ENCODE measurements at places on chromosomes 6 and 20.

DNA sequence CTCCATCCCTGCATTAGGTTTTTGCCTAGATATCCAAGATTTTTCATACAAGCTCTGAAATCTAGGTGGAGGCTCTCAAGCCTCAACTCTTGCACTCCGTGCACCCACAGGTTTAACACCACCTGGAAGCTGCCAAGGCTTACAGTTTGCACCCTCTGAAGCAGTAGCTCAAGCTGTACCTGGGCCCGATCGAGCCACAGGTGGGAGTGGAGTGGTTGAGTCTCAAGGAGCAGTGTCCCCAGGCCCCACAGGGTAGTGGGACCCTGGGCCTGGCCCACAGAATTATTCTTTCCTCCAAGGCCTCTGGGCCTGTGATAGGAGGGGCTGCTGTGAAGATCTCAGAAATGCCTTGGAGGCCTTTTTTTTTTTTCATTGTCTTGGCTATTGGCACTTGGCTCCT lies 973.5 kb upstream of the MAP3K7 start:
- DNase-seq, result no peak

- no peak for DNase-seq
Measured at GRCh38 chr20:42338294-42339201, 720.4 kb upstream of the CHD6 start.

GRCh38 chr6:9085054-9085708 lies 649.8 kb upstream of the SLC35B3 start:
- no peak for DNase-seq

- no peak for DNase-seq
Measured at GRCh38 chr6:37257320-37257633, 295 bp upstream of the TBC1D22B start.

- DNase-seq, result no peak
Measured at GRCh38 chr20:2394411-2395055, 13.8 kb downstream of the TGM6 start.

GRCh38 chr6:134519465-134519864 lies 201.6 kb upstream of the SGK1 start:
- DNase-seq, result no peak

DNA sequence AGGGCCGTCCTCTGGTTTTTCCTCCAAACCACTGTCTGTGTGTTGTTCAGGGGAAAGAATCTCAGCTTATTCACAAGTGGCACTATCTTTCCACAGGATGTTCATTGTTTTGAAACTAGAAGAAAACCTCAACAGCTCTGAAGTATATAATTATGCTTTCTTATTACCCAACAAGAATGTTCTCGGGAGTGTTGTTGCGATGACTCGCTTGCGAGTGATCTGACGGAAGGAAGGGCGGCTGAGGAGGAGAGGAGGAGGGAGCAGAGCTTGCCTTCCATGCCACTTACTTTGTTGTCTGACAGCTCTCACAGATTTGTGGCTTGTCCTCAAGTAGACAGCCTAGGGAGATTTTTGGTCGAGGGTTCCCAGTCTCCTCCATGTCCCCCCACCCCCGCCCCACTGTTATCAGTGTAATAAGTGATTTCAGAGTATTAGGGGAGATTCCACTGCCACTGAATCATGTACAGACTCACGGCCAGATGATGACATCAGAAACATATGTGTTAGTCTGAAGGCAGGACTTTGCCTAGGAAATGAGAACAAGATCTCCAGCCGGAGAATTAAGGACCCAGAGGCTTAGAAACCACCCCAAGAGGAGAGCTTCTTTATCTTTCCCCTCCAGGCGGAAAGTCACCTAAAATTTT lies 80.7 kb upstream of the CCN6 start:
- peak; percentile 33 for DNase-seq

GRCh38 chr6:147936703-147937470 lies 405.8 kb upstream of the SASH1 start:
- DNase-seq, result no peak

- DNase-seq, result no peak
Measured at GRCh38 chr6:80508885-80509630, 402.6 kb downstream of the BCKDHB start.

DNA sequence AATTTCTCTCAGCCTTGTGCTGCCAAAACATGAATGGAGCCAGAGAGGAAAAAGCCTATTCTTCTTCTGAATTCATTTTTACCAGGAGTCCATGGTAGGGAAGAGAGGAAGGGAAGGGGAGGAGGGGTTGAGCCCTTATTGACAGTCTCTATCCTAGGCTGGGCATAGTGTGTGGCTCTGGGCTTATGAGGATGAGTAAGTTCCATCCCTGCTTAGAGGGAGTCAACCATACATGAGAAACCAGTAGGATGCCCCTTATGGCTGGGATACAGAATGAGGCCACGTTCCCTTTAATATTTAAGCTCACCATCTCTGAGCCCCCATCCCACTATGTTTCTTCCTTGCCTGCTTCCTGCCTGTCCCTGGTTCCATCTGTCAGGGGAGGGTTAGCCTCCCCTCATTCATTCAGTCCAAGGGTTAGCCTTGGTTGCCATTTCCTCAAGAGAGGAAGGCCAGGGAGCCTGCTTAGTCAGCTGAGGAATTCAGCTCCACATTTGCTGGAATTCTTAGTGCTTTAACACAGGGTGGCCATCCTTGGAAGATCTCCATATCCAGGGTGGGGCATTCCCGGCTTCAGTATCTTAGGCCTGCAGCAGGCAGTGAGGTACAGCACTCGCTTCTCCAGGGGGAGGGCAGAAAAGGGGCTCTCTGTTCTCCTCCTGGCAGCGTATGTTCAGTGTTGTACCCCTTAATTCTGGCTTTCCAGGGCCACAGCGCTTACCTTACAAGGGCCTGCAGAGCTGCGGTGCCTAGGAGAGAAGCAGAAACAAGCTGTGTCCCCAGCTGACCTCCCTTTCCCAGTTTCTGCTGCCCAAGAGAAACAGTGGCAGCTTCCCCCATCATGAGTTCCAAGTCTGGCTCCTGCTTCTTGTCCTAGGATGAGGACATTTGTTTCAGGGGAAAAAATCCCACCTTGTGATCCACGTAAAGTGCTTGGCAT lies 12.5 kb downstream of the SIRT5 start:
- DNase-seq, result no peak

DNA sequence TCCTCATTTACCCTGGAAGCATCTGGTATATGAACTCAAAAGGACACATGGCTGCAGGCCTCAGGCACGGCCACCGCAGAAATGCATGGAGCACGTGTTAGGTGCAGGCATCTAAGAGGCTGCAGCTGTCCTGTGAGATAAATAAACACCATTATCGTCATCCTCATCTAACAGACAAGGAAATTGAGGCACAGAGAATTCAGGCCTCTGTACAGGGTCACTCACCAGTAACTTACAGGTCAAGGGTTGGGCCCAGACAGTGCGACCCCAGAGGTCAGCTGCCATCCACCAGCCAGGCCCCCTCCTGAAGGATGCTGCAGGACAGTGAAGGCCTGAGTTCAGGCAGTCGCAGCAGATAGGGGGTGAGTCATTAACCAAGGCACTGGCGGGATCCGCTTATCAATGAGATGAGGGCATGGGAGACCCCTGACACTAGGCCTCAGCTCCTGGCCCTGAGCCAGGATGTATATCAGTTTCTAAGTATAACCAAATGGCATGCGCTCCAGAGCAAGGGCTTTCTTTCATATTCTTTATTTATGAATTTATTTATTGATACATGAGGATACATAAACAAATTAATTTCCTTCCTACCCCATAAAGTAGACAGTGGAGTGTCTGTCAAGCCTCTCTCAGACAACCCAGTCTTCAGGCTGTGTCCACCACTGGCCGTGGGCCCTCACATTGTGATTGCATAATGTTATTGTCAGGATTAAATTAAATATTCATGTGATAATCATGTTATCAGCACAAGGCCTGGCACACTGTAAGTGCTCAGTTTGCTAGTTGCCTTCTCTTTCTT lies 316.9 kb downstream of the QKI start:
- no peak for DNase-seq

DNA sequence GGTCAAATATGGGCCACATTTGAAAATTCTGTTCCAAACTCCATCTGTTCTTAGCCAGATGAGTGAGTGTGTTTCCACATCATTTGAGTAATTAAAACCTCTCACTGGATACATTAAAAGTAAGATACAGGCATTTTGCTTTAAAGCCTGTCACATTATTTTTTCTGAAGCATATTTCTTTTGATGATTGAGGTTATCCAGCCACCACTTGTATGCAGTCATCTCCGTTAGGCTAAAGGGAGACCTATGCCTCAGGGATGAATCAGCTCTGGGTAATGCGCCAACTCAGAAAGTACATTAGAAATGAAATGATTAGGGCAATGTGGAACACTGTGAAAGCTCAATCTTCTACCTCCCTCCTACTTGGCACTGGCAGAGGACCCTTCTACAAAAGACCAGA lies 90.7 kb downstream of the SNAP25 start:
- no peak for DNase-seq

DNA sequence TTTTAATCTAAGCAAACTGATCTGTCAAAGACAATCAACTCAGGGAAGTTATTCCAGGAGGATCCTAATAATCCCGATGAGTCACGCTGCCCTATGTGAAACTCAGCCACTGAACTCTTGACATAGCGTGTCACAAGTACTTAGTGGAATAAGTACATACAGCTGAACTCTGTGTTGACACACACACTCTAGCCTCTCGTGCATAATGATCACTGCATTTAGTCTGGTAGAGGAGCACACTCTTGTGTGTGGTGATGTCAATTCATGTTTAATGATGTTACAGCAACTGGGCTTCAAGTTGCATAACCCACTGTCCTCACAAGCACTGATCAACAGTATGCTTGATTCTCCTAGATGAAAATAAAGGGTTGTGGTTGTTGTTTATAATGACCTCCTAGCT lies 148.3 kb downstream of the HACE1 start:
- DNase-seq, result no peak

GRCh38 chr6:153944201-153944600 lies 94.8 kb upstream of the OPRM1 start:
- no peak for DNase-seq

- DNase-seq, result no peak
Measured at GRCh38 chr20:38642498-38642897, 40.9 kb downstream of the ARHGAP40 start.

DNA sequence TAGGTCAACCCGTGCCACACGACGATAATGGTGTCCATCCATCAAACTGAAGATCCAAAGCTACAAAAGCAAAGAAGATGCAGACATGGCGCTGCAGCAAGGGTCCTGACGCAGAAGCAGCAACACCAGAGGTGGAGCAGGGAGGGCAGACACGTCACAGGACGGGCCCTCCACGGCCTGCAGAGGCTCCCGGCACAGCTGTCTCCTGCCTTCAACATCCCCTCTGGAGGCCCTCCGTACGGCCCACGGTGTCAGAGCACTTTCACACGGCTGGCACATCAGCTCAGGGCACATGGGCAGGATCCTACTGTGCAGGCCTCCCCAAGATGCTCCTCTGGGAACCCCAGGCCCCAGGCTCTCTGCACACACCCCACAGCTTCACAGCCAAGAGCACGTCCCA lies 37.6 kb downstream of the WDR27 start:
- no peak for DNase-seq

DNA sequence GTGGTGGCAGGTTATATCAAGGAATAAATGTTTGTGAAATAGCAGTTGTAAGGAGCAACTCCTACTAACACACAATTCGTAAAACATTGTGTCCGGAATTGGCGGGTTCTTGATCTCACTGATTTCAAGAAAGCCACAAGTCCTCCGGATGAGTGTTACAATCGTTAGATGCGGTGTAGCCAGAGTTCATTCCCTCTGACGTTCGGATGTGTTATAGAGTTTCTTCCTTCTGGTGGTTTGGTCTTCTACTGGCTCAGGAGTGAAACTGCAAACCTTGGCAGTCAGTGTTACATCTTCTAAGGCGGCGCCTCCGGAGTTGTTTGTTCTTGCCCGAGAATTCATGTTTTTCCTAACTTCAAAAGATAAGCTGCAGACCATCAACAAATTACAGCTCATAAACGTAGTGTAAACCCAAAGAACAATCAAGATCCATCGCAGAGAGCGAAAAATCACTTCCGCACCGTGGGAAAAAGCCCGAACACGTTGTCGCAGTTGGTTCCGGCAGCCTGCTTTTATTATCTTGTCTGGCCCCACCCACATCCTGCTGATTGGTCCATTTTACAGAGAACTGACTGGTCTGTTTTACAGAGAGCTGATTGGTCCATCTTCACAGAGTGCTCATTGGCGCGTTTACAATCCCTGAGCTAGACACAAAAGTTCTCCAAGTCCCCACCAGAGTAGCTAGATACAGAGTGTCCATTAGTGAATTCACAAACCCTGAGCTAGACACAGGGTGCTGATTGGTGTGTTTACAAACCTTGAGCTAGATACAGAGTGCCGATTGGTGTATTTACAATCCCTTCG lies 58.2 kb downstream of the TRIM27 start:
- no peak for DNase-seq

- no peak for DNase-seq
Measured at GRCh38 chr6:74585753-74586152, 620.1 kb downstream of the COL12A1 start.

DNA sequence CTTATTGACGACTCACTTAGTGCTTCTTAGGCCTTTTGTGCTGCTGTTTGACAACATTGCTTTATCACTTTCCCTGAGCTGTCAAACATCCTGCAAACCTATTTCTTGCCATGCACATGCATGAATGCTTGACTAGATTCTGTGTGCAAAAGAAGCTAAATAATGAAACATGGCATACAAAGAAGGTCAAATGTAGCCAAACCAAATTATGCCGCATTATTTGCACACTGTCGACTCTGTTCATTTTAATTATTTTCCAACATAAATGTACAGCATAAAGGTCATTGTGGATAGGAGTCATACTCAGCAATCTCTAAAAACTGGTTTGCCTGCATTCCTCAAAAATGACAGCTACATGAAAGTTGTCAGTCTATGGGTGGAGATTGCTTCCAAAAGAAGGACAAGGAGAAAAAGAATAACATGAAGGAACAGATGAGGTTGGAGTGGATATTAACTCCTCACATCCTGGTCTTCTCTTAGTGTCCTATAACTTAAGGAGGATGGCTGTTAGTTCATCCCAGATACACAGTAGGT lies 123.1 kb upstream of the STXBP5 start:
- DNase-seq, result no peak

GRCh38 chr20:53329781-53330180 lies 263.9 kb downstream of the ZNF217 start:
- no peak for DNase-seq

DNA sequence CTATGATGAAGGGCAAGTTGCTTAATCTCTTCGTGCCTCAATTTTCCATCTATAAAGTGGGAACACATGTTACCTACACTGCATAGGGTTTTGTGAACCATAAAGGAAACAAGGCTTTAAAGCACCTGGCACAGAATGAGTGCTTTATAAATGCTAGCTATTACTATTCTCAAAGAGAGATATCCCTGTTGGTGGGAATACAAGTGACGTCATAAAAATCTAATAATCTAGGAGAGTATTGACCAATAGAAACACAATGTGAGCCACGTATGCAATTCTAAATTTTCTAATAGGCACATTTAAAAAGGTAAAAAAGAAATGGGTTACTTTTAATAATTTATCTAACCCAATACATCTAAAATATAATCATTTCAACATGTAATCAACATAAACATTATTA lies 316.4 kb downstream of the PTPRT start:
- DNase-seq, result no peak

DNA sequence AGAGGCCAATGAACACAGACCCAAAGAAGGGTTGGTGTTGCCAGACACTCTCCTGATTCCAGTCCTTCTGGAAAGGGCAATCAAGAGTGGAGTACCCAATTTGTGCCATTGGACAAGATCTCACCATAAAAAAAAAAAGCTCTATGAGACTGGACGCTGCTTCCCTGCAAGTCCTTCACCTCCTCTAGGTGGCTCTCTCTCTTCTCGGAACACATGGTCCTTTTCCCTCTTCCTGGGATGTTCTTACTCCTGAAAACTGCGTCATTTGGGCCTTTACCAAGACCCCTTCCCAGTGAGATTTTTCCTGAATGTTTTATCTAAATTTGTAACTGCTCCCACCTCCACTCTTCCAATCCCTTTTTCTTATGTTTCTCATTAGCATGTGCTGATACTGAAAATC lies 280.8 kb downstream of the FOXA2 start:
- no peak for DNase-seq

Measured in stimulated activated CD8-positive, alpha-beta memory T cell treated with anti-CD3 and anti-CD28 coated beads, Interleukin-2, amount 100 ng/mL, for 1 hour (primary cell).